Activated CD4-positive, alpha-beta T cell treated with anti-CD3 and anti-CD28 coated beads for 1 hour (primary cell): ENCODE measurements at places on chromosomes 6 and 20.

DNA sequence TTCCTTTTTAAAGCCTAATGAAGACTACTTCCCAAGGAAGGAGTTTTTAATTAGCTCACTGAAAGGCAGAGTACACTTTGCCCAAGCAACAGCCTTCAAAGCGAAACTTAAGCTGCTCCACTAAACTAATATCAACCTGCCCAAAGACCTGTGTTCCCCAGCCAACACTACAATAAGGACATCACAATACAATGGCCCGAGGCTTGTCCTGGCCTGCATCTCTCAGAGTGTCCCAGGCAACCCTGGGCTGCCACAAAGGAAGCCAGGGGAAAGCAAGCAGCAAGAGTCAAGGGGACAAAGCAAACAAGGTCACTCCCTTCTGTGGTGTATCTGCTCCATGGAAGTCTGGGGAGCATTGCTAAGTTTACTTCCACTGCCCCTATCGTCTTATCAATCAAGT, 52.3 kb downstream of the PIGU start:
- DNase-seq, result no peak

GRCh38 chr20:50308513-50309279, 118.1 kb downstream of the CEBPB start:
- DNase-seq, result no peak

DNA sequence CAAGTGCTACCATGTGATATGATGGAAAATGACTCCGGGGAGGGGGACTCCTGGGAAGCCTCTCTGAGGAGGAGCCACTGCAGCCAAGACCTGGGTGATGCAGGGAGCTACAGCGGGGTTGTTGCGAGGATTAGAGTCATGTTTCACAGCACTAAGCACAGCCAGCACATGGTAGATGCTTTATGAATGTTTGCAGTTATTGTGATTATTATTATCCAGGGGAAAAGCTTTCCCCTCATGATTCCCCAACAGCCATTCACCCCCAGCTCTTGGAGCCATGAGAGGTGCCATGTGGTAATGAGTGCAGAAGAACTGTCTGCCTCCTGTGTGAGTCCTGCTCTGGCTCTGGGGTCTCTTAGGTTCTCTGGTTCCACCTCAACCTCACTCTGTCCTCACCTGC, 39.9 kb downstream of the RSPO4 start:
- DNase-seq, result no peak

DNA sequence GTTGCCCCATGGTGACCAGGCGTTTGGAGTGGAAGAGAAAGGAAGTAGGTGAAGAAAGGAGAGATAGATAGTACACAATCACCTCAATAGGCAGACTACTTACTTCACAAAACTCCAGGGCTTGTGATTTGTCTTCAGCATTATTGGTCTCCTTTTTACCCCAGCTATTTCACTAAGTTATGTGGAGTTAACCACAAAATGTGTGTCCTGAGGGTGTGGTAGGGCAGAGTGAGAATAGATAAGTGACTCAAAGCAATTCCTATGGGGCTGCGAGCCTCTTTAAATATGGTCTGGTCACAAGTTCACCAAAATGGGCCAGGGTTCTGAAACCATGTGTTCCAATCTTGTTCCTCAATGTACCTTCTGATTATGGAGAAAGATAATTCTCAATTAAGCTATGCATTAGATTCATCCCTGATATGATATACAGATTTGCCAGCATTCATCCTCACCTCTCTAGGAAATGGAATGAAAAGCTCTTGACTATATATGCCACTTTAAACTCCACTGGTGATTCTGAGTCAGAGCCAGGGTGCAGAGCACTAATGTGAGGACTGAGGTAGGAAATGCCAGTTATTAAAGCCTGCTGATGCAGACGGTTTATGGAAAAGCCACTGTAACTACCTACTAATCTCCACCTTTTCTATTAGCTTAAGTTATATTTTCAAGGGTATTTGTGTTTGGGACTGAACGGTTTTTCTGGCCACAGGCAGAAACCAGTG, 310.6 kb upstream of the MANEA start:
- DNase-seq, result no peak

GRCh38 chr20:52269321-52269720, 77.7 kb upstream of the ZFP64 start:
- no peak for DNase-seq

- DNase-seq, result no peak
These were observed 19.7 kb downstream of the CD40 start for GRCh38 chr20:46137816-46138215.

- DNase-seq, result no peak
These were observed 156.8 kb downstream of the DTNBP1 start for GRCh38 chr6:15506066-15506465.

- DNase-seq, result no peak
These were observed 2.2 kb downstream of the BICRAL start for GRCh38 chr6:42783876-42784642.

DNA sequence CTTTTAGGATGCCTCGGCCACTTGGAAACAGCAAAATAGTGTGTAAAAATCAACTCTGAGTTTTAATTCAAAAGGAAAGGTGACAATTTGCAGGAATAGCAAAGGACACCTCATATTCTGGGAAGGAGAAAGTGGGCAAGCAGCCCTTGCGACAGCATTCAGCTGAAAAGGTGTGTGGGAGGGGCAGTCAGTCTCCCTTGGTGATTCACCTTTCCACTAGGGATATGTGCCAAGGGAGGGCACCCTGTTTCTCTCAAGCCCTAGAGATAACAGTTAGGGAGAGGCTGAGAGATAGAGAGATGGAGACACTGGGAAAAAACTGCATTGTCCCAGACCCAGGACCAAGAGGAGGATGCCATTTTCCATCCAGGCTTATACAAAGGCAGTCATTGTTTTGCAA, 228.1 kb downstream of the EPM2A start:
- DNase-seq, result no peak

DNA sequence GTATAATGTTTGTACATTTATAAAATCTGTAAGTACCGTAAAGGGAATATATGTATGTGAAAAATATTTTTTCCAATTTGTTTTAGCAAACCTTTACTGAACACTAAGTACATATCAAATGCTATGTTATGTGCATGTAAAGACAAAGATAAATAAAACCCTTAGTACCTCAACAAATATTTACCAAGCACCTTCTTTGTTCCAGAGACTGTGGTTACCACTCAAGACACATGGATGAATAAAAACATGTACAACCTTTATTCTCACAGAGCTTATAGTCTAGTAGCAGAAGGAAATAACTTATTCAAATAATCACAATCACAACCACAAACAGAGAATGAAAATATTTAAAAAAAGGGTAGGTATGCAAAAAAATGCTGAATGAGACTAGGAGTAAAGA, 17.5 kb downstream of the TMX4 start:
- no peak for DNase-seq

- DNase-seq, result no peak
These were observed 19.4 kb downstream of the TPX2 start for GRCh38 chr20:31758521-31758920.

DNA sequence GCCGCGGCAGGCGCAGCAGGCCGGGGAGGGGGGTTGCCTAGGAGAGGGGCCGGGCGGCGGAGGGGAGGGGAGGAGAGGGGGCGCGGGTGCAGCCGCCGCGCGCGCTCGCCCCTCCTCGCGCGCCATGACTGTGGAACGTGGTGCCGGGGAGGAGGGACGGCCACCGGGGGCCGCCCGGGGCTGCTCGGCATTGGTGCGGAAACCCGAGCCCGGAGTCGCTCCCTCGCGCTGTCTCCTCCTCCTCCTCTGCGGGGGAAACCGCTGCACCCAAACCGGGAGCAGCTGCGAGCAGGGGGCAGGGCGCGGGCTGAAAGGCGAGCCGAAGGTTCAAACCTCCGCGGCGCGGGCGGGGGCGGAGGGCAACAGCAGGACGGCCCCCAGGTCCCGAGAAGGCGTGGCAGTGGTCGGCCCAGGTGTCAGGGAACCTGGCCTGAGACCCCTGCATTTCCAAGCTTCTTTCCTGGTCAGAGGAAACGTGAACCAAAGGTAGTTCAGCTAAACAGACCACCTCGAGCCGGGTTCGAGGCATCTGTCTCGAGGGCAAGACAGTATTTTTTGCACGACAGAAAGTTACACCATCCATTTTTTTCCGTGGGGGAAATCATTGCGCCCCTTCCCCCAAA, 1.4 kb upstream of the TRERF1 start:
- peak; percentile 63 for DNase-seq

DNA sequence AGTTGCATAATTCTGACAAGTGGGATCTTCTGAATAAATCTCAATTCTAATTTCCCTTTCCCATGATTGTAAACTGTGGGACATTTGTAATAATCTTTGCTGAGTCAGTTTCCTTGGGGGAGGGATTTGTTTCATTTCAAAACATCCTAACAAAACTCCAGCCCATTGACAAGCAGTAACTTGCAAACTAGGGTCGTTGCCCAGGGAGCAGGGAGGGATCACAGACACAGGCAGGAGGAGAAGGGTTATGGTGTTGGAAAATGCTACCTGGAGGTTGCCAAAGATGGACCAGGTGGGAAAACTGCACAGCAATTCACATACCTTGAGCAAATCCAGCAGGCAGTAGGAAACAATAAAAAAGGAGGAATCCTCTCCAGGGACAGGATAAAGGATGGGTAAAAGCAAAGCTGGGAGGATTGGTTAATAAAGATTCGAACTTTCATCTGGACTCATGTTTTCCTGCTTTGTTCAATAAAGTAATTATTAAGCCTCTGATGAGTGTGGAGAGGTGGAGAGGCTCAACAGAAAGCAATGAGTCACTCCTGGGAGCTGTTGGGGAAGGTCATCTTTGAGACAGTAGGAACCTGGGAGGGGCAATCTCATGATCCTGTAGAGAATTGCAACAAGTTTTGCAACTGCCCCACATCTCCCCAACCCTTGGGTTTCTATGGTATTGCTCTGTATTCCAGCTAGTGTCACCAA, 87.3 kb upstream of the AKIRIN2 start:
- no peak for DNase-seq

- DNase-seq, result no peak
These were observed 312.4 kb downstream of the UTRN start for GRCh38 chr6:144597511-144597910.

GRCh38 chr20:23165964-23166363, 79.8 kb upstream of the CD93 start:
- DNase-seq, result no peak

- no peak for DNase-seq
These were observed 46.2 kb downstream of the THBS2 start for GRCh38 chr6:169207482-169207881.

DNA sequence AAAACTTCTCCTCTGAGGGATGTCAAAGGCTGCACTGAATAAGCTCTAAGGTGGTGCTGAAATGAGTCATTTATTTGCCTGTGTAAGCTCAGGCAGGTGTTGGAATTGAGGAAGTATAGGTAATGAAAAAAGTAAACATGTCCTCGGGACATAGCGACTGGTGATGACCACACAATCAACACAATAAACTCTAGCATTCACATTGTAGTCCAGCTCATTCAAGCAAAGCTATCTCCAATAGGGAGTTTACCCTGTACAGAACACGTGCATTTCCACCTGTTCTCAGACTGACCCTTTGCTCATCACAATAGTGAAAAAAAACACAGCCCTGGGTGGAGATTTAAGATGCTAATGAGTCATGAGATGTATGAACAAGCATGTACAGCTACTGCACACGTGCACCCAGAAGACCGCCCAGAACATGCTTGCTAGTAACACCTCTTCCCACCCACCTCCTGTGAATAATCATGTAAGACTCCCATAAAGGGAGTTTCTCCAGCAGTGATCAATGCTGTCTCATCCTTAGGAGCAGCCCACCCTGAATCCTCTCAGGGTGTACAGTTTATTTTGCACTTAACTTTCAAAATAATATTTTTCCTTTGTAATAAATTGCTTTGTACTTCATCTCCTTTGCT, 33.0 kb upstream of the POU5F1 start:
- peak; percentile 47 for DNase-seq

DNA sequence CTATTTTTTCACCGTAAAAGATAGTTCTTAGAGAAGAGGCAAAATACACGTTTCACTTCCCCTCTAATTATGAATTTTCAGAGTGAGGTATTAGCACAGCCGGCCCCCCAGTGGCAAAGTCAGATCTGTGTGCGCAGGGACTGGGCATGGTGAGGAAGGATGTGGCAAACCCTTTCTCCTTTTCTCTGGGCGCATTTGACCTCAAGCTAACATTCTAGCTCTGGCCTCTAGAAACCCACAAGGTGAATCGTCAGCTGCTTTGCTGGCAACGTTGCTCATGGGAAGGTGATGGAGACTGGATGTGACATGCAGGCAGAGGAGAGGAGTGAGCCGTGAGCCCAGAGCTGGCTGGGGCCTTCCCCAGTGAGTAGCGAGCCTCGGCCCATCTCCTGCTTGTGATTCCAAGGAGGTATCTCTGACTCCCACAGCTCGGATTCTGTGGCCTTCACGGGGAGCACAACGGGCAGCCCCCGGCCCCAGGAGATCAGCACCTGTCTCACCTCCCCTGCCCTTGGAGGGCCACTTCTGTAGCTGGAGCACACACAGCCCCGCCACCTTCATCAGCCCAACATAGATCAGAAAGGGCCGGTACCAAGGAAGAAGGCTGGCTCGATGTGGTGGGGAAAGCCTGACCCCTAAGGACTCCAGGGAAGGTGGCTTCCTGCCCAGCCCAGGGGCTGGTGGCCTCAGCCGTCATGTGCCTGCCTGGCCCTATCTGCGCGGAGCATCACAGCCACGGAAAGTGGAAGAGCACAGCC, 152.8 kb downstream of the TAF4 start:
- no peak for DNase-seq

DNA sequence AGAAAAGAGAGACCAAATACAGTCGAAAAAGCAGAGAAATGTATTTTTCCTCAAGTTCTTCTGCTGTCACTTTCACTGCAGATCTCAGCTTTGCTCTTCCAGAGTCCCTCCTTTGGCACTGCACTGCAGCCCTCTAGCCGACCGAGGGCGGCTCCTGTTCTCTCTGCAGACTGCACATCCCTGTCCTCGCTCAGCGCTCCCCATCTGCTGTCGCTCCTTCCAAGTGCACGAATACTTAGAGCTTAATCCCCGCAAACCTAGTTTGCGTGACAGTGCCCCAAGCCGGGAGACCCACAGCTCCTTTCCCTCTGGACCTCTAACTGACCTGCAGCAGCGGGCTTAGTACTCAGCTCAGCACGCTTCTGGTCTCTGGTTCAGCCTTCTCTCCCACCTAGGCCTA, 15.2 kb downstream of the RPP21 start:
- DNase-seq, result no peak

GRCh38 chr6:38184585-38185080, 365.1 kb downstream of the ZFAND3 start:
- no peak for DNase-seq

GRCh38 chr20:14127514-14128223, 132.4 kb downstream of the MACROD2 start:
- no peak for DNase-seq

GRCh38 chr6:97594844-97595243, 311.8 kb upstream of the MMS22L start:
- DNase-seq, result no peak

DNA sequence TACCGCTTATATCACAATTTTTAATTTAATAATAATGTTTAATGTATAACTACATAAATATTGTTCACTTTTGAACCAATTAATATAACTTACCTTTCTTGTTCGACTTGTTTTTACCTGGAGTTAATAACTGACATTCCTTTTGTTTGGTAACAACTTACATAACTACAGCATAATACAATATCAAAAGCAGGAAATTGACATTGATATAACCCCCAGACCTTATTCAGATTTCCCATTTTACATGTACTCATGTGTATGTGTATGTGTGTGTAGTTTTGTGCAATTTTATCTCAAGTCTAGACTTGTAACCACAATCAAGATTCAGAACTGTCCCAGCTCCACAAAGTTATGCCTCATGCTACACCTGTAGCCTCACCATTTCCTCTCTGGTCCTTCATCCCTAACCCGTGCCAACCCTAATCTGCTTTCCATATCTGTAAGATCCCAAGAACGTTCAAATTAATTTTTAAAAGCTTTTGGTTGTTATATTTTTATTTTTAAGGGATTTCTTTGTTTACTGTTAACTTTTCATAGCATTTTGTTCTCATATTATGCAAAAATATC, 190.6 kb downstream of the MANEA start:
- DNase-seq, result no peak

GRCh38 chr6:24060982-24061754, 64.8 kb upstream of the NRSN1 start:
- no peak for DNase-seq
